Bronchial epithelial cell (primary cell): ENCODE measurements at places on chromosomes 13 and 19.
A peak's percentile ranks its signal among the peaks of the same experiment; 100 is the strongest.

GRCh38 chr19:28046932-28047331, 1166.0 kb downstream of the UQCRFS1 start:
- DNase-seq: no peak

- no peak for DNase-seq
Observed at GRCh38 chr19:3462991-3463713, 17.2 kb downstream of the SMIM24 start.

- no peak for DNase-seq
Observed at GRCh38 chr19:3721887-3722442, 13.8 kb downstream of the TJP3 start.

- DNase-seq: peak; percentile 74
Observed at GRCh38 chr19:49570138-49570856, 10.1 kb downstream of the NOSIP start.

DNA sequence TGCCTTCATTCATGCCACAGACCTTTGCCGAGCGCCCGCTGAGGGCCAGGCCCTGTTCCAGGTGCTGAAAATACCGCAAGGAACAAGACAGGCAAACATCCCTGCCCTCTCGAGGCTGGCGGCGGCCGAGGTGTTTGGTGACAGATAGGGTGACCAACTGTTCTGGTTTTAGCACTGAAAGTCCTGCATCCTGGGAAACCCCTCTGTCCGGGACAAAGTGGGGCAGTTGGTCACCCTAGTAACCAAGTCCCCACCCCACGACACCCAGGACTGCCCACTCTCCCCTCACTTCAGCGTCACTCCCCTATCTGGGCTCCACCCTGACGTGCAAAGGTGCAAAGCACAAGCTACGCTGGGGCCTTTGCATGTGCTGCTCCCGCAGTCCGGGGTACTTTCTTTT, 17.3 kb downstream of the ZBTB7A start:
- no peak for DNase-seq

GRCh38 chr13:44738463-44738862, 162.3 kb upstream of the TSC22D1 start:
- DNase-seq: no peak

- DNase-seq: no peak
Observed at GRCh38 chr13:59363313-59363712, 800.4 kb downstream of the DIAPH3 start.

GRCh38 chr19:46586294-46586693, 14.8 kb upstream of the CALM3 start:
- peak; percentile 5 for DNase-seq

GRCh38 chr19:58181902-58182576, 822 bp upstream of the ZNF274 start:
- DNase-seq: peak; percentile 20

GRCh38 chr19:51547397-51548212, 16.1 kb upstream of the SIGLEC6 start:
- DNase-seq: no peak

GRCh38 chr19:7216373-7216902, 77.8 kb downstream of the INSR start:
- DNase-seq: no peak

DNA sequence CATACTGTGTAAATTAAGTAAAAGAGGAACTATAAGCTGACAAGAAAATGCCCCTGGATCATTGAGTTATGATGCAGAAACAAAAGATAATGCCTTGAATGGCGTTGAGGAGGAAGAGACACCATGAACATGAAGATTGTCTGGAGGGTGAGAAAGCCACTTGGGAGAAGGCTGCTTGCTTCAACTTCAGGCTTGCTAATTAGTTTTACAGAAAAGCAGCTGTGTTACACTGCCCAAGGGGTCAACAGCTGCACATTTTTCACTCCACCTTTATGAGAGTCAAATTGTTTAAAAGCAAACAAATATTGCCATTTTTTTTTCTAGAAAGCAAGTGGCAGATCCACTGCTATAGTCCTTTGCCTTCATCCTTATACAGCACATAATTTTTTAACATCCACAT, 35.5 kb upstream of the KLF12 start:
- DNase-seq: no peak

DNA sequence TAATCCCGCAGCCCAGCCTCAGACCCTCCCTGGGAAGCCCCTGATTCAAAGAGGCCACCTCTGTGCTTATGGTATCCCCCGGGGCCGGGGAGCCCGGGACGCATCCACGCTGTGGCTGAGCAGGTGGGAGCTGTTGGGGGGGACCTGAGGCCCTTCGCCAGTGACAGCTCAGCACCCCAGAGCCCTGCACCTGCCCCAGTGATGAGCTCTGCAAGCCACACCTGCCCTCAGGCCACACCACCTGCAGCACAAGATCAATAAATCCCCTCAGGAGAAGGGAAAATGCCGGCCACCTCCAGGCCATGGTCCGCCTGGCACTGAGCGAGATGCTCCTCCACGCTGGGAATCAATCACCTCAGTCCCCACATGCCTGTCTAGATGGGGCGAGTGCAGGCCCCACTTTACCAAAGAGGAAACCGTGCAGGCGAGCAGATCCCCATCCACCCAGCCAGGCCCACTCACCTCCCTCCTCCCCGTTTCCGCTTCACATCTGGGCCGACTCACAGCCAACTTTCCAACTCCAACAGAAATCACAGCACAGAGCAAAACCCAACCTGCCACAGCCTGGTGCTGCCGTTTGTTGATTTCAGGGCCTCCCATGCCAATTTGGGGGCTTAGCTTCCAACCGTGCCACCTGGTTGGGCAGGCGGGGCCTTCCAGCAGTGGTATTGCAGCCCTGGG, 12.8 kb downstream of the MOB3A start:
- no peak for DNase-seq

GRCh38 chr13:64020126-64020525, 2604.5 kb upstream of the PCDH20 start:
- no peak for DNase-seq

- DNase-seq: no peak
Observed at GRCh38 chr13:41383386-41383785, 72.3 kb downstream of the NAA16 start.
